T-helper 2 cell (primary cell): ENCODE measurements at places on chromosomes 5 and 9.

- DNase-seq = no peak
These were observed 189.3 kb upstream of the TLE4 start for GRCh38 chr9:79382458-79382857.

- no peak for DNase-seq
These were observed 14.5 kb downstream of the CCT5 start for GRCh38 chr5:10264604-10265003.

DNA sequence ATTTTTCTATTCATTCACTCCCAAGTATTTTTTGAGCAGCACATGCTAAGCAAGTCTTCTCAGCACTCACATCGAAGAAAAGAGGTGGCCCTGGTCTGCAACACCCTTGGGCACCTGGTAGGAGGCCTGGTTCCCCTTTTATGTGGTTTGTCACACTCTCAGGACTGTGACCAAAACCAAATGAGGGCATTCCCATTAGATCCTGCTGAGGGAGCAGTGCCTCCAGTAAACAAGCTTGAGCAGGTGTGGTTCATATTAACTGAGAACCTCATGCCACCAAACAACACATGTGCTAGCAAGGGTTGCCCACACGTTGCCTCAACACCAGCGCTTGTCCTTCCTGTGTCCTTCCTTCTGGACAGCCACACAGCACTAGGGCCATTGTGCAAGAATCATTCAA is 26.9 kb upstream of the SYK start:
- no peak for DNase-seq

DNA sequence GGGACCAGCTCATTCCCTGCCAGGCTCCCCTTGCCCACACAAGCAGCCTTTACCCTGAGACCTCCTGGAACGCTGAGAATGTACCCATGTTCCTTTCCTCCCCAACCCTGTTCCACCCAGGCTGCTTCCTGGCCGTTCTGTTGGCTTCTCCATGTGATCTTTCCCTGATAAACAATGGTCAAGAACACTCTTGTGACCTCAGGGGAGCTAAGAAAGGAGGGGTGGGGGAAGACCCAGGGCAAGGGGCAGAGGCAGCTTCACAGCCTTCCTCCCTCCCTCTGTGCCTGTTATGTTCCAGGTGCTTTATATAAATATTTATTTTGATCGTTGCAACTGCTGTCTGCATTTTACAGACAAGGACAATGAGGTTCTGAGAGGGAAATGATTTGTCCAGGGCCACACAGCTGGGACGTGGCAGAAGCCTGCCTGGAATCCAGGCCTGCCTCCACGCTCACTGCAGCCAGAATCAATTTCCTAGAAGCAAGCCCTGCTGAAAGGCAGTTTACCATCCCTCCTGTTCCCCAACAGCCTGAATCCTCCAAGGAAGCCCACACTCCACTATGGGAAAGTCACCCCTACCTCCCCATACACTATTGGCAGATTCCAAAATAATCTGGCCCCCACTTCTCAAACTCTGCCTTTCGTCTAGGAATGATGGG is 3.9 kb downstream of the SHROOM1 start:
- DNase-seq = no peak

DNA sequence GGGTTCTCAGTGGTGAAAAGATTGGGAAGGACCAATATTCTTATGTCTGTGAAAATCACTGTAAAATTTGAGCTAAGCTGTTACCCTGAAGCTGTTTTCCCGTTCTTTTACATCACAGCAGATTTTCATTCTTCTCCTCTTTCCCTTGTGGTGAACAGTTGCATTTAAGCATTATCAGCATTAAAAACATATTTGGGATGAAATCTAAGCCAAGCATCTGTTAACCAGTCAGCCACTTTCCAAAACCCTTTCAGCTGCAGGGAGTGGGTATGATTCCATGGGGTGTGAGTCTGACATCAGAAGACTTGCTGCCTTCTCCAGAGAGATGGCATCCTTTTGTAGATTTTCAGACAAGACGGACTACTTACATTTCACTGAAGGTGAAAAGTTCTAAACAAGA is 97.2 kb downstream of the TRIO start:
- no peak for DNase-seq

DNA sequence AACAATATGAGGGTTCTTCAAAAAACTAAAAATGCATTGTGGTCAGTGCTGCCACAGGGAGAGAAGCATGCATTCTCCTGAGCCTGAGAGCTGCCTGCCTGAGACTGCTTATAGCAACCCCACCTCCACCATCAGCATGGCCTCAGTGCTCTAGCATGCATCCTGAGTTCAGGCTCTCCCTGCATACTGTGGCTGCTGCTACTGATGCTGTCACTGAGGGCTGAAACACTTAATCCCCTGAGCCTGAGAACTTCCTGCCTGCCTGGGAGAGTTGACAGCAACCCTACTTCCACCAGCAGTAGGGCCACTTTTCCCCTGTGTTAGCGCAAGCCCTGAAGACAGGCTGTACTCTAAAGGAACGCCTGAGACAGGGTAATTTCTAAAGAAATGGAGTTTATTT is 206.0 kb downstream of the FBXO4 start:
- DNase-seq = no peak

GRCh38 chr5:158812408-158812807 is 287.3 kb downstream of the EBF1 start:
- no peak for DNase-seq

DNA sequence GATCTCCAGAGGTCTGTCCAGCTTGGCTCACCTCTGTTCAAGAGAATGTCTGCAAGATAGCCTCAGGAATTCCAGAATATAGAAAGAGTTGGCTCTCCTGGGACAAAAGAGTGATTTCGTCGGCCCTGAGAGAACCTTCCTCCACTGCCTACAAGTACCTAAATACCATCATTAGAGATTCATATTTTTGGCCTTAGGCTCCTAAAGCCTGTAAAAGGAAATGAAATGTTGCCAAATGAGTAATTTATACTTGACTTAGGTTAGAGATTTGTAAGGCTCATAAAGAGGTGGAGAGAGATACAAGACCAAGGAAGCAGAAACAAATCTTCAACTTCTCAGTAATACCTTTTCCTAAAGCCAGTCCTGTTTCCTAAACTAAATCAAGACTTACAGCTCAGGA is 146.2 kb downstream of the CCDC192 start:
- DNase-seq = no peak

DNA sequence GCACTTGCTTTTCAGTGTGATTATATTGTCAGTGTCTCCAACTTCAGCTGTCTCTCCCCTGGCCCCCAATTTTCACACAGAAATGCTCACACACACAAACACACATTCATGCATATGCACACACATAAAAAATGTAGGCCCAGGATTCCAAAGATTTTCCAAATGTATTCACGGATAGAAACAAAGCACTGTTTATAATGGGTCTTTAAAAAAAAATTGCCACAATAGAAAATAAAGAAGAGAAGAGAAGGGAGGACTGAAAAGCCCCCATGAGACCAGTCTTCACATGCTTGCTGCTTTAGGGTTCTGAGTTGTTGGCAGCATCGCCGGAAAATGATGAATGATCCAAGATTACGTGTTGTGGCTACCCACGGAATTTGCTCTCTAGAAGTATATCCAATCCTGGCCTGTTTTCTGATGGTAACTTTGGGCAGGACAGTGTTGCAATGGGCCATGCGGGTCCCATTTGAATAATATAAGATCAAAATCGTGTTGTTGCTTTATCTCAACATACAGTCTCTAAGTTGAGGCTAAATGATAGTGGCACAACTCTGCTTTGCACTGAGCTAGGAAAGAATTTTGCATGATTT is 36.2 kb upstream of the ACO1 start:
- no peak for DNase-seq

DNA sequence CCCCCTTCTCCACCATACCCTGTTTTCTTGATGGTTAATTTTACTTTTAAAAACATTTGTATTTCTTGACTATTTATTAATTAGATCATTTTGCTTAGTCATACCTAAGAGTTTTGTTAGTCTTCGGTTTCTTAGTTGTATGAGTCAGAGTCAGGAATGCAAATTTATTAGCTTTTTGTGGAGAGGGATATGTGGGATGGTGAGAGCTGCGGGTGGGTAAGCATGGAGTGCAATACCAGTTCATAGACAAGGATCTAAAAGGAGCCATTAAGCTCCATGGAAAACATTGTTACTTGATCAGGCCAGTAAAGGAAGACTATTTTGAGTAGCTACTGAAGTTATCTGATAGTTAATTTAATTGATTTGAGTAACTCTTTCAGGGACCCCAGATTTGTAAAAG is 77.5 kb downstream of the ZSWIM6 start:
- DNase-seq = no peak

GRCh38 chr9:112047538-112048066 is 127.5 kb downstream of the SUSD1 start:
- DNase-seq = no peak

DNA sequence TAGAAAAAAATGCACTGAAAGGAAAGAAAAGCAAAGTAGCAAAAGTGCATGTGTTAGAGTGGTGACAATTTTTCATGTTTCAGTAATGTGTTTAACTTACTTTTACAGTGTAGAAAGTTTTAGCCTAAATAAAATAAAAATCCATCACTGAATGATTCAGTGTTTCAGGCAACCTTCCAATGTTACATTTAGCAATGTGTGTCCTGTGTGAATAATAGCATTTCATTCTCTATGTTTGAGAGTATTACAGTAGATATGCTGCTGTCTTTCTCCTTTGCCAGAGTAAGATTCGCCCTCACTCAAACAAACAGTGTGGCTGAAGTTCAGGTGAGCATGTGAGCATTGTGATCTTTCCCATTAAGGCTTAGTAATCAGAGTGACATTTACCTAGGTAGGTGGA is 171.1 kb downstream of the TARS1 start:
- DNase-seq = no peak

- no peak for DNase-seq
These were observed 123.9 kb downstream of the FBXL17 start for GRCh38 chr5:108257996-108258395.

GRCh38 chr5:151469992-151470391 is 22.6 kb downstream of the SLC36A1 start:
- DNase-seq = no peak

DNA sequence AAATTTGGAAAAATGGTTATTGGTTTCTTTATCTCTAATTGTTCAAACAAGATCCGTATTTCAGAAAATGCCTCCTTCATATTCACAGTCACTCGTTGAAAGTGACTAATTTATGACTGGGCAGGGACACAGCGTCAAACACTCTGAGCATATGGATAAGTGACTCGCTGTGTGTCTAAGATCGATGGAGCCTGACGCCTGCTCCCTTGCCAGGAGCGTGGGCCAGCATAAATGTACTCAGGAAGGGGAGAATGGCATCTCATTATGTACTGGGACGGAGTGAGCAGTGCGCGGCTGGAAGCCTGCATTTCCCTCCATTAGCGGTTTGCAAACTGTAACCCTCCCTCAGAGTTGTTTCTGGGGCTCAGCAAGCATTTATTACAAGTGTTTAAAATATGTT is 79.8 kb upstream of the CAST start:
- DNase-seq = no peak

- no peak for DNase-seq
These were observed 4.6 kb upstream of the RGMB start for GRCh38 chr5:98768960-98769209.

DNA sequence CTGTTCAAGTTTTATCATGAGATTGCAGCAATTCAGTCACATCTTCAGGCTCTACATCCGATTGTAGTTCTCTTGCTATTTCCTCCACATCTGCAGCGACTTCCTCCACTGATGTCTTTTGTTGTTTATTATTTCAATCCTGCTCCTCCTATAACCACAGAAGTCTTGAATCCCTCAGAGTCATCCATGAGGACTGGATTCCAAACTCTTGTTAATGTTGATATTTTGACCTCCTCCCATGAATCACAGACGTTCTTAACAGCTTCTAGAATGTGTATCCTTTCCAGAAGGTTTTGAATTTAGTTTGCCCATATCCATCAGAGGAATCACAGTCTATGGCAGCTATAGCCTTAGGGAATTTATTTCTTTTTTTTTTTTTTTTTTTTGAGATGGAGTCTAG is 3.6 kb downstream of the FBXO38 start:
- DNase-seq = peak; percentile 58

DNA sequence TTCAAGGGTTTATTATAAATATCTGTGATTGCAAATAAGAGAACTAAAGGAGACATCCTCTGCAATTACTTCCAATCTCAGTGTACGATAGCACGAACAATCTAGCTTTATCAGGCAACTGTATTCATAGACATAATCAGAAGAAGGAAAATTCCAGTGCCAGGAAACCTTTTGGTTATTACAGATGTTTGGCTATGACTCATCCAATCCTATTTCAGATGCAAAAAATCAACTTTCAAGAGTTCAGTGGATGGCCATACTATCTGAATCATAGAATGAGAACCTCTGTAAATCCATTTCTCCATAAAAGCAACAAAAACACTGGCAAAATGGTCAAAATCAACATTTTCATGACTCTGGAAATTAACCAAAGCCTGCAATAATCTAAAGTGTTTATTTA is 37.9 kb downstream of the GAS1 start:
- no peak for DNase-seq

DNA sequence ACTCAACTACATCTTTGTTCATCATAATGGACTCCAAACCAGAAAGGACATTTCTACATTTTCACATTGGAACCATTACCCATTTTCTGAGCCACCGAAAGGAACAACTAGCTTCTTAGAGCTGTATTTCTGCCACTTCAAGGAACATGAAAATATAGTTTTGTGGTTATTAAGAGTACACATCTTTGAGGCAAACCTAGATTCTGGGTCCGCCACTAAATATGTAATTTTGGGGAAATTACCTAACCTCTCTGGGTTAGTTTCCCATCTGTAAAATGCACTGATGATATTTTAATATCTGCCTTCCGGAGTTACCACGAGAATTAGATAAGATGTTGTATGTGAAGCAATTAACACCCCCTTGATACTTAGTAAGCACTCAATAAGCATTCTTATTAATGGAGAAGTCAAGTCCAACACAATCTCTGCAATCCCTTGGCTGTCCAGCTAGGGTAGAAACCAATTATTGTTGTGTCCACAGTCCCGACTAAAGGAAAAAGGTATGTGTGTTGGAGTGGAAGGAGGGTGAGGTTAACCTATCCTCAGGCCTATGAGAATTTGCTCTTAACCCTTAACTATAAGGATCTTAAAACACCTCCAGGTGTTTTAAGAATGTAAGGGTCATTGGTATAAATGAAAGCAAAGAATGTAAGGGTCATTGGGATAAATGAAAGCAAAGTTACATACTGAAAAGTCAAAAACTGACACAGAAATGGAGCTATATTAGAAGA is 94.0 kb upstream of the PTGER4 start:
- DNase-seq = no peak

- peak; percentile 26 for DNase-seq
These were observed 50.2 kb upstream of the RNF38 start for GRCh38 chr9:36450110-36450732.
